ENCODE measurements at places on chromosomes 4 and X.

- no peak for DNase-seq
These were observed 368.9 kb upstream of the CTSO start for GRCh38 chr4:156322592-156322991.

DNA sequence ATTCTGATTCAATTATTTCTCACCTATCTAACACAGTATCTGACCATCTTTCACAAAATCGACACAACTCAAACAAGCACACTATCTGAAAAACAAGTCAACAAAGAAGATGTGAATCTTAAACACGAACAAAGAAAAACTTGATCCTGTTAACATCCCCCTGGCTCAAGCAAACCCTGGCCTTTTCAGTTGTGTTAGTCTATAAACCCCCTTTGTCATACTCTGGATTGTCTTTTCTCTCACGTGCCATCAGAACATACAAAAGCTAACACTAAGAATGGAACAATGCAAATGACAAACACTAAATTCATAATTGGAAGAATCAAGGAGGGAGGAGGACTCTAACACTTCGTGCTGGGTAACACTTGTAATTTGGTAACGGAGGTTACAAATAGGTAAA lies 168.7 kb downstream of the GASK1B start:
- no peak for DNase-seq

GRCh38 chrX:68749426-68749825 lies 79.4 kb upstream of the EFNB1 start:
- DNase-seq, result no peak

DNA sequence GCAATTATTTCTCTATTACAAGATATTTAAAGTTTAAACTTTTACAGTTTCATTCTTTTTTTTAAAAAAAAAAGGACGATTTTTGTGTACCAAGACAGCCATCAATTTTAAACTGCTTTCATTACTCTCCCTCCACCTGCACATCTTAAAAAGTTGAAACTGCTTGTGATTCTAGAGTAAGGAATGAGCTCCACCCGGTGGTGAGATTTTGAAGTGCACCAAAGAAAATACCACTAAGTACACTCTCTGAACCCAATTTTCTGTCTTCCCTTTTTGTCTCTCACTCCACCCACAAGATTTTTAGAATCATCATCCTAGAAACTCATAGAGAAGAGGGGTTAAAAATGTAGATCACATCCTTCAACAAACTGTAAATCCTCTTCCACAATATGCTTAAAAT lies 91.3 kb upstream of the WDR44 start:
- DNase-seq, result peak; percentile 76

DNA sequence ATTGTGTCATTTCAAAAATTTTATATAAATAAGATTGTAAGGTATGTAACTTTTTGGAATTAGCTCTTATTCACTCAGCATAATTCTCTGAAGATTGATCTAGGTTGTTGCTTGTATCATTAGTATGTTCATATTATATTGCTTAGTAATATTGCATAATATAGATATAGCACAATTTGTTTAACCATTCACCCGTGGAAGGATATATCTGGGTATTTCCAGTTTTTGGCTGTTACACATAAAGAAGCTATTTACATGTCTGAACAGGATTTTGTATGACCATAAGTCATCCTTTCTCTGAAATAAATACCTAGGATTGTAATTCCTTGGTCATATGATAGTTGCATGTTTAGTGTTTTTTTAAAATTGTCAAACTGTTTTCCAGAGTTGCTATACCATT lies 82.5 kb downstream of the CPEB2 start:
- DNase-seq, result no peak

DNA sequence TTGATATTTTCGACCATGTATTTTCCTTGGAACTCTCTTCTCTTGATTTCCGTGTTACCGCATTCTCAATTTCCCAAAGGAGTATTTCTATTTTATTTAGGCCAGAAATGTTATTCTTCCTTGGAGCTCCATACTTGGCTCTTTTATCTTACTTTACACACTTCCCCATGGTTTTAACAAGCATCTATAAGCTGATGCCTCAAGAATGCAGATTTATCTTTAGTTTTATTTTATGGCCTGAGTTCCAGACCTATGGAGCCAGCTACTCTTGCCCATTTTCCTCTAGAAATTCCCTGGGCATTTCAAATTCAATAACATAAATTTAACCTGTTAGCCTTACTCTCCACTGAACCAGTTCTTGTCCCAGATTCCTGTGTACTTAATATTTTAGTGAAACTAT lies 43.7 kb downstream of the SULT1E1 start:
- no peak for DNase-seq

DNA sequence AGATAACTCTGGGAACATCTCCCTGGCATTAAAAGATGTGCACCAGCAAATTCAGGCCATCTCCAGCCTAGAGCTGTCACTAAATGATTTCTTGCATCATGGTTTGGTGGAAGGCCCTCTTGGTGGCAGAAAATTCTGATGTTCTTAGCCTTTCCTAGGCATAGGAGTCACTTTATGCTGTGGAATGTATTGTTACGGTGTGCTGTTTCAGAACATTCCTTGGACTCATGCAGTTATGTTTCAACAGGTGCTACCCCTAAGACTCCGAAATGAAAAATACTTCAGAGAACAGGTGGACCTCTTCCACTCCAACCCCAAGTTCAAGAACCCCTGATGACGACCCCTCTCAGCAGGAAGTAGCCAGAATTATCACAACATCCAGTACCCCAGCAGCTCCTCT lies 20.3 kb upstream of the PAPSS1 start:
- no peak for DNase-seq

DNA sequence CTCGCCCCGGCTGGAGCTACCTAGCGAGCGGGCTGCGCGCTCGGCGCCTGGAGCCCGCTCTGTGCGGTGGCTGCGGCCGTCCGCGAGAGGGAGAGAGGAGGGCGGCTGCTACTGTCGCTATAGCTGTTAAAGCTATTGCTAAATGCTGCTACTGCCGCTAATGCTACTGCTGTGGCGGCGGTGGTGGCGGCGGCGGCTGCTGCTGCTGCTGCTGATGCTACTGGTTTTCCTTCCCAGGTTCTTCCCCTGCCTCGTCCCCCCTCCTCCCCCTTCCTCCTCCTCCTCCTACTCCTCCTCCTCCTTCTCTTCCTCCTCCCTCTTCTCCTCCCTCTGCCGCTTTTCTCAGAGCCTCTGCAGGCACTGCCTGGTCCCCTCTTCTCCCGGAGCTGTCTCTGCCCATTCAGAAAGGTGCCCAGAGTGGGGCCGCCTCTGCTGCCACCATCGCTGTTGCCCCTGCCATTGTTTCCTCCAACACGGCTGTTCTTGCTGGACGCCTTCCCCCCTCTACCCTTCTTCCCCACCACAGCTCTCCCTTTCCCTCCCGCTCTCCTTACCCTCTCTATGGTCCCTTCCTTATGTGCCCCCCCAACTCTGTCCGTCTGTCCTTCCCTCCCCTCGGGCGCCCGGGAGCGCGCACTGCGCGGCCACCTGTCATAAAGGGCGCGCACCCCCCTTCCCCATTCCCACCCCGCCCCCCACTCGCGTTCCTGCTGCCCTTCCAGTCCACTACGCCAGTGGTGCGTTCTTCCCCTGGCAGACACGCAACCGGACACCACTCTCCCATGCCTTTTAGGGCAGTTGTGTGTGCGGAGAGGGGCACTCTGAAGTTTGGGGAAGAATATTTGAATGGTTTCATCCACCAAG lies at the start of gene NEXMIF:
TSS of gene NEXMIF (minus strand) at position 228 of the 864 bp plus-strand sequence.
- DNase-seq, result peak; percentile 53

GRCh38 chrX:154136627-154137161 lies 7.3 kb upstream of the OPN1LW start:
- DNase-seq, result peak; percentile 74

DNA sequence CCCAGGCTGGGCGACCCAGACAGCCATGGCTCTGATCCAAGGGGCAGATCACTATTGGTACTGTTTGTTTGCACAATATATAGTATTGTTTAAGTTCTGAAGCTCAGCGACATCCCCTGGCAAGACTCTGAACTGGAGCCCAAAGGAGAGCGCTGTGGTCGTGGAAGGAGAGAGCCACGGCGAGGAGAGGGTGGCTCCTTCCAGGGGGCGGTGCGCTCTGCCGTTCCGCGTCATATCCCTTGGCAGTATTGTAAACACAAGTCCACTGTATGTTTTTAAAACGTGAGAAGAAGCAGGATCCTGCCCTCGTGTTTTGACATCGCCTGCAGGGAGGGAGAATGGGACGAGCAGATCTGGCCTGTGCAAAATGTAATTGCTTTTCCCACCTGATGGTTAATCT lies 185.5 kb downstream of the RAB28 start:
- no peak for DNase-seq

GRCh38 chrX:45134315-45134731 lies 66.4 kb downstream of the DIPK2B start:
- no peak for DNase-seq

DNA sequence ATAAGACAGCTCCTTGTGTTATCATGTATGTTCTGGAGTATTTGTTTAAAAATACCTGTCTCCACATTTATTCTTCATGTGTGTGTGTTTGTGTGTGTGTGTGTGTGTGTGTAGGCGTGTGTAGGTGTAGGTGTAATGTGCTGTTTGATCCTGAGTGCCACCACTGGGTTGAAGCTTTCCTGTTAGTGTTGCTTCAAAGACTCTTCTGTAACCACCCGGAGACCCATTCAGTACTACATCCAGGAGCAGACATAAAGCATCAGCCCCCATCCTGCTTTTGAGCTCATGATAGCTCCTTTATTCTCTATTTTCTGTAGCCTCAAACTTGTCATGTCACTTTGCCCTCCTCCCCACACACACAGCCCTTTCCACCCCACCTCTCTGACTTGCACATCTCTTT lies 3.0 kb upstream of the ZDHHC9 start:
- DNase-seq, result no peak

GRCh38 chr4:150950657-150951288 lies 64.3 kb downstream of the LRBA start:
- DNase-seq, result no peak

Data from sciatic nerve (tissue), 2 donors.